ENCODE measurements at places on chromosomes 5 and 9.

- DNase-seq = no peak
Measured at GRCh38 chr9:137193771-137194170, 5.3 kb downstream of the SSNA1 start.

DNA sequence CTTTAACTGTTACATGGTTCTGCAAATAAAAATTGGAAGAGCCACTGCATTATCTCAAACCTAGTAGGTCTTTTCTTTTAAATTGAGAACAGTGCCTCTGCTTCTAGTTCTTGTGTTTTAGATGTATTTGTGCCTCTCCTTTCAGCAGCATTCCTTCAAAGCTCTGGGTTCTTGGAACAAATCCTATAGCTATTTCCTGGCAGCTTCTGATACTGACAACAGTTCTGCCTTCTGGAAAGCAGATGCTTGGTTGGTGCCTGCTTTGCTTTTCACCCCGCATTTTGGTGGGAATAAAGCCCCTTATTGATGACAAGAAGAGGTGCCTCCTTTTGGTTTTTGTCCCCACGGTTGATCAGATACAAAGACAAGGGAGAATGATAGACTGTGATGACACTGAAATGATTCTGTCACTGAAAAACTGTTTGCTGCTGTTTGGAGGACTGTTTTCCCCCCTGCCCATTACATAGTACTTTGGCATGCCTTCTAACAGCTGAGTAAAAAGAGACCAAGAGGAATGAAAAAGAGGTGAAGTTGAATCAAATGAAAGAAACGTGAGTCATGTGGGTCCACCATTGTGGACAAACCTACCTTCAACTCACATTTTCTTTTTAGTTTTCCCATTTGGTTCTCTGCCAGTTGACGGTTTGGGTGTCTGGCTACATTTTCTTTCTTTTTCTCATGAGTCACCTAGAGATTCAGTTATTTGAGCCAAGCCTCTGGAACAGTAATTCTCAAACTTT lies 5.6 kb downstream of the PTCD2 start:
- no peak for DNase-seq

- no peak for DNase-seq
Measured at GRCh38 chr9:35481347-35481975, 8.4 kb upstream of the RUSC2 start.

DNA sequence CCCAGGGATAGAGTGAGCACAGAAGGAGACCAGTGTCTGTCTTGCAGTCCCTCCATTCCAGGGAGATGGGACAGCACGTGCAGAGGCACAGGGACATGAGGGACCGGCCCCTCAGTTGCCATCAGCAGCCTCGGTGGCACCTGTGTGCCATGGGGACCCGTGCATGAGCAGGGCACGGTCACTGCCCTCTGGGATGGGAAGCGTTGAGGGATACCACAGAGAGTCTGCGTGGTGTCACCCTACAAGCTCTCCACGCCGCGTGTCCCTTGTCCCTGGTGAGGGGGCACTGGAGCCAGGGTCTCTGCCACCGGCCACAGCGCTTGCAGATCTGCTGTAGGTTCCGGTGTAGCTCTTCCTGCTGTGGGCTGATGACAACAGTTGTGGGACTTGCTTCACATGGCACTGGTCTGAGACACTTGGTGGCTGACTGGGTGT lies 108.1 kb downstream of the CACNA1B start:
- no peak for DNase-seq

DNA sequence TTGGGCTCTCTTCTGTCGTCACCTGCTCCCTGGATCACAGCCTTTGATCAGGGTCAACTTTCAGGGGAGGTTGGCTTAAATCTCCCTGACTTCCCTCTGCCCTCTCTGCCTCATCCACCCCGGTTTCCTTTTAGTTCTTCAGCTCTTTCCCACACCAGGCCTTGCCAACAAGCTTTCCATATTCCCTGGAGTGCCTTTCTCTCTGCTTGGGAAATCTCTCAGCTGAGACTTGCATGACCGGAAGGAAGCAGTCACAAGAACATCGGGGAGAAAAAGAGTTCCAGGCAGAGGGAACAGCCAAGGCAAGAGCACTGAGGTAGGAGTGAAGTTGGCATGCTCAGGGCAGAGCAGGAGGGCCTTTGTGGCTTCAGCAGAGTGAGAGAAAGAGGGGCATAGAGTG lies 88.4 kb upstream of the HSPA9 start:
- DNase-seq = no peak

DNA sequence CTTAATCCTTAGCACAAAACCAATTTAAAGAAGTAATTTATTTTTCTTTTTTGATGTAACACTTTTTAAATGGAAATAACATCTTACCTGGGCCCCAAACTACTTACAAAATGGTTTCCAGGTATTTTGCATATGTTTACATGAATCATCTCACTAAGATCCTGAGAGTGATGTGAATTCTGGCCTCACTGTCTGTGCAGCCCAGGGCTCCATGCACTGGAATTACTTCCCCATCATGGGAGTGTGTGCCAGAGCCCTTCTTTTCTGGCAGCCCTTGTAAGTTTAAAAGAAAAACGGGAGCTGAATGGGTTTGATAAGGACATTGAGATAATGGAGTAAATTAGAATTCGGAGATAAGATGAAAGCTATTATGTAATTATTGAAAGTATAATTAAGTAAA lies 12.2 kb upstream of the F2R start:
- DNase-seq = no peak

DNA sequence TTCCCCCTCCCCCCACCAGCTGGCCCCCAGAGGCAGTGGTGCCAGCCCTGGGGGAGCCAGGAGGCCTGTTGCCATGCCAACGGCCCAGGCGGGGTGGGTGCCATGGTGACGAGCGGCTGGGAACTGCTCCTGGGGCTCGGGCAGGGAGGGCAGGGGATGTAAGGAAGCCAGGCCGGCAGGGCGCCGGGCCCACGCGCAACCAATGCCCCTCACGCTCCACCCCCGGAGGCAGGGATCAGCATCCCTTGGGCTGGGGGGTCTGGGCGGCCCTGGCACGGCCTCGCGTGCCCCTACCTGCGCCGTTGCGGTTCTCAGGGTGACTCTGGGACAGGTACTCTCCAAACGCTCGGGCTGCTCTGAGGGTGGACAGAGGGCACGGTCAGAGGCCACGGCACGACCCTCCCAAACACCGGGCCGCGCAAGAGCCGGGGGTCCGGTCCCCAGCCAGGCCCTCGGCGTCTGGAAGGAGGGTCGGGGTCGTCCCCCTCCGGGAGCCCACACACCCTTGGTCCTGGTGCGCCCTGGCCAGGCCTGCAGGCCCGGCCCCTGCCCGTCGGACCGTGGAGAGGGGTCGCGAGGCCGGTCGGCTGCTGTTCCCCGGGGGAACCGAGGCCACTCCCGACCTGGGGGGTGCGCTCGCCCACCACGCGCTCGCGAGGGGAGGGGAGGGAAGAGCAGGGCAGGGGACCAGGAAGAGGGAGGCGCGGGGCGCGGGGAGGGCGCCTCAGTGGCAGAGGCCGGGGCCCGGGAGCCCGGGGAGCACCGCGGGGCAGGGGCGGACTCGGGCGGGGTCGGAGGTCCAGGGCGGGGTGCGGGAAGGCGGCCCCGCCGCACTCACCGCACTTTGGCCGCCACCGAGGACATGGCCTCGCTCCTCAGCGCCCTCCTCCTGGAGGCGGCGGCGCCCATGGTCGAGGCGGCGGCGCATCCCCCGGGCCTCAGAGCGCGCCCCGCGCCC lies 661 bp downstream of the NSMF start:
- no peak for DNase-seq

GRCh38 chr5:41748631-41749030 lies 121.6 kb downstream of the OXCT1 start:
- DNase-seq = no peak

GRCh38 chr9:87973730-87974292 lies 522 bp downstream of the CDK20 start:
- no peak for DNase-seq

- DNase-seq = no peak
Measured at GRCh38 chr5:112445626-112446350, 26.7 kb upstream of the EPB41L4A start.

GRCh38 chr5:9356351-9356825 lies 189.5 kb downstream of the SEMA5A start:
- no peak for DNase-seq

DNA sequence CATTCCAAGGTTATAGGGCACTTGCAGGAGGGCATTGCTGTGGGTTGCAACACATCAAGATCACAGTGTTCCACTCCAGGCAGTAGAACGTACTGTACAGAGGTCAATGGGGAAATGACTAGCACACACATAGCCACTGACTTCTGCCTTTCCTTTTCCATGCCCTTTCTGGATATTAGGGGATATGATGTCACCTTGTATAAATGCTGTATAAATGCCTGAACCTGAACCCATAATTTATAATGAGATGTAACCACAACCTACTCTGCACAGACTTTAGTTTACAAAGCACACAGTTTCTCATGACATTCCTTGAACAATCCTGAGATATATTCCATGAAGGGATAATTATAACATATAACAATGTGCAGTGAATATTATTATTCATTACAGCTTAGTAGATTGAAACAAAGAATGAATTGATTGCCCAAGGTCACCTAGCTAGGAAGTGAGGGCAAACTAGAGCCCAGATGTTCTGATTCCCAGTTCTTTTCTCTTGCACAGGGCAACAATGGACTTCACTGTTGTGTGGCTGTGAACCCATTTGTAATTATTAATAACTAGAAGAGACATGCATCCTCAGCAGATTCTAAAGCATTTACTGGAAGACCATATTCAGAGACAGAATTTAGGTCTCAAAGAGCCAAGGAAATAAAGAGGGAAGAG lies 5.6 kb upstream of the ABLIM3 start:
- DNase-seq = no peak

- no peak for DNase-seq
Measured at GRCh38 chr9:72128526-72128925, 20.7 kb upstream of the GDA start.

GRCh38 chr9:133098871-133099270 lies 22.2 kb downstream of the RALGDS start:
- DNase-seq = no peak

DNA sequence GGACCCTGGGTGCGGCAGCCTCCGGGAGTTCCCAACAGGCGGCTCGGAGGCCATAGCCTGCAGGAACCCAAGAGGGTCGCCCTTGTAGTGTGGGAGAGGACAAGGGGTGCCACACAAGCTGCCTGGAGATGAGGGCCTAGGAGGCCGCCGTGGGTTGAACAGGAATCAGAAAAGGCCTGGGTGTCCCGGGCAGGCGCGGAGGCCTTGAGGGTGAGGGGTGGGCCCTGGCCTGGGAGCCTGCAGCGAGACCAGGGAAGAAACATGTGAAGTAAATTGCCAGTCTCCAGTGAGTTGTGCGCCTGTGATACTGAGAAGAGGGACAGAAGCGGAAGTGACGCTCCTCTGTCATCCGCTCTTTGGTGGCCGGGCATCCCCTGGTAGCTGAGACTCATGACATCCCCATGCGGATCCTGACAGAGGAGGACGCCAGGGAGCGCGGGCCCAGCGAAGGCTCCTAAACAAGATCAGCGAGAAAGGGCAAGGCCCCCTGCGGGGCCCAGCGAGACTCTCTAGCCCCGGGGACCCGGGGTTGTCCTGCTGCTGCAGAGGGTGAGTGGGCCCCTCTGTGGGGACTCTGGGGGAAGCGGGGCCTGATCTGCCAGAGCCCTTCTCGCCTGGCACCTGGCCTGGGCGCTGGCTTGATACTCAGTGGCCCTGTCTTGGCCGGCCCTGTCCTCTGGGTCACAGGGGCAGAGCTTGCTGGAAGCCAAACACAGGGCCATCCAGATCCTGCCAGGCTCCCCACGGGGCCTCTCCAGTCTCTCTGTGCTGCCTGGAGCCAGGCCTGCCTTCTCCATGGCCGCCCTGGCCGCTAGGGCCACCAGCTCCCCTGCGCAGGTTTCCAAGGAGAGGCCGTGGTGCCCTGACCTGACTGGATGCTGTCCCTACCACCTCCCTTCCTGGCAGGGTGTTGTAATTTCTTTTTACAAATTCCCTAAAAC lies 788.4 kb downstream of the TLE4 start:
- DNase-seq = no peak
